SK-N-DZ (cell line): ENCODE measurements at places on chromosomes 1 and 21.

DNA sequence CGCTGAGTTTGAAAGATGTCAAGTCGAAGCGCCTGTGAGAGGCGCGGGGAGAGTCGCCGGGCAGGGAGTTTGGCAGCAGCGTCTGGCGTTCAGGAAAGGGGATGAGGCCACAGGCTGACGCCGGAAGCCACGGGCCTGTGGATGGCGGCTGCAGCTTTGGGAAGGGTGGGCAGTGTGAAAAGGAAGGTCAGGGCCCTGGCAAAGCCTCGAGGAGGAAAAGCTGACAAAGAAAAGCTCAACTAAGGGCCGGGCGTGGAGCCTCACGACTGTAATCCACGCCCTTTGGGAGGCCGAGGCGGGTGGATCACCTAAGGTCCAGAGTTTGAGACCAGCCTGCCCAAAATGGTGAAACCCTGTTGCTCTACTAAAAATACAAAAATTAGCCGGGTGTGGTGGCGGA, 25.2 kb upstream of the COX20 start:
- no peak for DNase-seq

GRCh38 chr1:147504801-147505311, 36.4 kb upstream of the BCL9 start:
- DNase-seq: peak; percentile 60

DNA sequence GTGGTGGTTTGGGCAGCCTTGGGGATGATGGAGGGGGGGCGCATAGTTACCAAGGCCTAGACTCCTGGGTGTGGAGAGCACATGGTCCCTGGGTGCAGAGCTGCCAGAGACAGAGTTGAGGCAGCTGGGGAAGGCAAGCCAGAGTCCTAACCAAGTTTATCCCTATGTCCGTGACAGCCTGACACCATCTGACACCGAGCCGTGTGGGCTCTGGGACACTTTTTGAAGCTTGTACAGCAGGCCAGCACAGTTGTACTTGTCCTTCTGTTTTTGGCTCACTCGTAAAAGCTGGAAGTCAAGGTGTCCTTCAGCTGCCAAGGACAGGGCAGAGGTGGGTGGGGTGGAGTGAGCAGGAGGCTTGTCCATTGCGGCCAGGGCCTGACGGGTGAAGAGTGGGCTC, 28.5 kb downstream of the SLC26A9 start:
- DNase-seq: no peak

DNA sequence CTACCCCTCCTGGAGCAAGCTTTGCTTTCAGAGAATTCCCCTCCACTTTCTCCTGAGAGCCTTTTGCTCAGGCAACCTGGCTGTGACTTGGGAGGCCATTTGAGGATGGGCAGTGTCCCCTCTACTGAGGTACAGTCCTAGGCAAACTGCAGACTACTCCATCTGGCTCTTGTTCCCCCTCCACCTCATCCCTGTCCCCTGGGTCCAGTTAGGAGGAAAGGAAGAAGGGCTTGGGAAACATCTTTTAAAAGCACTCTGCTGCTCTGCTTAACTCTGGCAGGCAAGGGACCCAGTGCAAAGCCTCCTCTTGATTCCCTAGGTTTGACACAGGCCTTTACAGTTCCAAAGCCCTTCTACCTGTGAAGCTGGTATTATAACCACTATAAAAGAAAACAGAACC, 108.2 kb downstream of the NAV1 start:
- no peak for DNase-seq

DNA sequence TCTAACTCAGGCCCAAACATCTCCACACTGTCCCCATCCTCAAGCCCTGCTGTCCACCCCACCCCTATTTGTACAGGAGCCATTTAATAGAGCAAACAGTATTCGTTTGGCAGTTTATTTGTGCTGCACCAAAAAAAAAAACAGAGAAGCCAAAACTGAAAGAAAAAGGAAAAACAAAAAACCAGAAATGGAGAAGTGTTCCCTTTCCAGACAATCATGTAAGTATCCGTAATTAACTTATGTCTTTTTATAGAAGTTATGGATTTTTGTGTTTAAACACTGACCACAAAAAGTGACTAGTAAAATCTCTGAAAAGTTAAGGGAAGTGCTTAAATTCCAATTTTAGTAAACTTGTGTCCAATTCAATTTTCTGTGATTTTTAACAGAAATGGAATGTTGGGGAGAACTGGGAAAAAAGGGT, 40.4 kb upstream of the ZBTB18 start:
- DNase-seq: no peak

GRCh38 chr21:43893536-43894205, 28.6 kb downstream of the AGPAT3 start:
- DNase-seq: no peak

DNA sequence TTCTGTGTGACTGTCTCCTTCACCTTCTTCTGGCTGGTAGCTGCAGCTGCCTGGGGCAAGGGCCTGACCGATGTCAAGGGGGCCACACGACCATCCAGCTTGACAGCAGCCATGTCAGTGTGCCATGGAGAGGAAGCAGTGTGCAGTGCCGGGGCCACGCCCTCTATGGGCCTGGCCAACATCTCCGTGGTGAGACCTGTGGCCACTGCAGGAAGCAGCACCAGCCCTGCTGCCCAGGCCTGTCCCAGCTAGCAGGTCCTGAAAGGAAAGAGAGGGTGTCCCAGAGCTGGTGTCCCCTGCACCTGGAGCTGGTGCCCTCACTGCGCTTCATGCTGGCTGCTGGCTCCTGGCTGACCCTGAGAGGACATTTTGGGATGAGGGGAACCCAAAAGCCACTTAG, 5.9 kb upstream of the ATXN7L2 start:
- DNase-seq: no peak

DNA sequence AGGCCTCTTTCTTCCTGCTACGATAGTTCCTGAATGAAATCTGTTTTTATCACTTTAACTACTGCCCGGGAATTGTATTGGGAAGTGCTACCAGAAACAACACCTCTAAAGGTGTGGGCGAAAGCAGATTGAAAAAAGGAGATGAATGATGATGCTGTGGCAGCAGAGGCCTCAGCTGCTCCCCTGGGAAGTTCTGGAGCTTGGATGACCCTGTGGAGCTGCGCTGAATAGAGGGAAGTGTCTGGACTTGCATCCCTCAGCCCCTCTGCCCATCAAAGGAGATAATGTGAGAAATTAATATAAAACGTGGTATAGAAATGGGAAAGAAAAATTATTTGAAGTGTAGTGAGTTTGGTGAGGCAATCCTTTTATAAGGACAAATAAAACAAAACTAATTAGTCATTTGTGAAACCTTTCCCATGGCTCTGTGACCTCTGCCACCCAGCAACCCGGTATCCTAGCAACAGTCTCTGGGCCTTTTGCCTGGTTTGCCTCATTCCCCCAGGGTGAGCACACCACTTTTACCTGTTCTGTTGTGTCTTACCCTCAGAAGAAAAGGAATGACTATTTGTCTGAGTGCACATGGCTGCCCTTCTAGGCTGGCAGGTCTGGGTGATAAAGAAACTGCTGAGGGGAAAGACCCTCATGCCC, 21.3 kb downstream of the OVAAL start:
- no peak for DNase-seq

- peak; percentile 9 for DNase-seq
Measured at GRCh38 chr1:69967245-69967766, 238.1 kb downstream of the LRRC40 start.

GRCh38 chr1:3553166-3553939, 58.0 kb downstream of the MEGF6 start:
- no peak for DNase-seq

- DNase-seq: no peak
Measured at GRCh38 chr1:2459757-2460156, 16.3 kb upstream of the PLCH2 start.

- no peak for DNase-seq
Measured at GRCh38 chr1:91545506-91546300, 45.1 kb downstream of the CDC7 start.

GRCh38 chr21:17782051-17782450, 37.1 kb downstream of the C21orf91 start:
- DNase-seq: no peak

DNA sequence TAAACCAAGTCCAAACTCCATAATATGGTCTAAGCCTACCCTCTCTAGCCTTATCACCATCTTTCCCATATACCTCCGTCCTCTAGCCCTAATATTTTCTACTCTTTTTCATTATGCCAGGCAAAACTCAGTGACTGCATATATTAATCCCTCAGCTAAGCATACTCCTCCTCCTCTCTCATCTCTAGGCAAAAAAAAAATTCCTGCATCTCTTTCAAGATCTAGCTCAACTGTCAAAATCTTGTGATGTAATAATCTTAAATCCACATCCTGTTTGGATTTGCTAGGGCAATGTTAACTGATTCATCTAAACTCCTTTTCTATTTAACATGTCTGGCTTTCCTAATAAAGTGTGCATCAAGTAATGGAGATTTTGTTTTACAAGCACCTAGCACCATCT, 20.4 kb downstream of the PRPF38A start:
- no peak for DNase-seq
